ENCODE measurements at places on chromosomes 3 and 15.

- DNase-seq: no peak
These were observed 102.3 kb downstream of the PIK3CB start for GRCh38 chr3:138732456-138732855.

DNA sequence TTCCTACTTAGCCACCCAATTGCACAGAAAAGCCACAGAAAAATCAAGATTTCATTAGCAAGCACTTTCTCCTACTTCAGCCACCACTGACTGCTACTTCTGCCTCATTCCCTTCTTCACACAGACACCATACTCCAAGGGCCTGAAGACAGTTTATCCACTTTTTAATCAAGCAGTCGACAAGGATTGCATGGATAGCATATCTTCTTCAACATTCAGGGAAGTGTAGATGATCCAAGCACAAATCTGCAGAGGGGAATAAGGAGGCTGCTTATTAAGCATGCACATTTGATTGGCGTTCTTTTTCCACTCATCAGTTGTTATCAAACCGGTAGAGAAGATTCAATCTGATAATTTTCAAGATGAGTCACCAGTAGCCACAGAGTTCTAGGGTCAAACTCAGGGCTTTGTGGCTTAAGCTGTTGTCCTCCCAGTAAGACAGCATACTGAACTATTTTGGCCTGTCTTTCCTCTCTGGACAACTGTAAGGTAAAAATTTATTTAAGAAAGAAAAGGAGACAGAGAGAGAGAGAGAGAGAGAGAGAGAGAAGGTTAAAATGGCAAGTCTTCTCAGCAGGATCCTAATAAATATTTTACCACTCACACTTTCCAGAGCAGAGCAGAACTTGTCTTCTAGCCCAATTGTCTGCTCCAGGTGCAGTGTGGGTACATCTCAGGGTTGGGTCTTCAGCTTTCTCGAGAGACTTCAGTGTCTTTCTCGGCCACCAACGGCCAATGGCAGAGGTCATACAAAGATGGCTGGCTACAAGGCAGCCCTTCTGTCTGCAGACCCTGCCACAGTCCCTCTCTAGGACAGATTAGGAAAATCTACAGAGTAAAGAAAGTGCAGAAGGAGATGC, 80.6 kb upstream of the BHLHE40 start:
- DNase-seq: no peak

DNA sequence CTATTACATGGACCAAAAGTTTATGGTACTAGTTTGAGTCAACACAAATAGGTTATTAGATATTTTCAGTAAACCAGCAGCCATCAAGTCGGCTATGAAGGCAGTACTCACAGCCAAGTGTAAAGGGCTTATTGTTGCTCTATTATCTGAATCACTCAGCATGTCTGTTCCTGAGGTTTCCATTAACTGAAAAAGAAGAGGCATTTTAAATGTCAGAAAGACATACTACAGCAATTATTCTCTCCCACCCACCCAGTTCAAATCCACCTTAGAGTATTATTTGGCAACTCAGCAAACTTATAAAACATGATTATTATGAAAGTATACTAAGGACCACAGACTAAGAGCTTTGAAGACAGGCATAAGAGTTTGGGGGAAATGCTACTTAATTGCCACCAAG, 93.1 kb downstream of the BTD start:
- DNase-seq: no peak

GRCh38 chr15:55990998-55991397, 2.4 kb downstream of the NEDD4 start:
- DNase-seq: no peak

DNA sequence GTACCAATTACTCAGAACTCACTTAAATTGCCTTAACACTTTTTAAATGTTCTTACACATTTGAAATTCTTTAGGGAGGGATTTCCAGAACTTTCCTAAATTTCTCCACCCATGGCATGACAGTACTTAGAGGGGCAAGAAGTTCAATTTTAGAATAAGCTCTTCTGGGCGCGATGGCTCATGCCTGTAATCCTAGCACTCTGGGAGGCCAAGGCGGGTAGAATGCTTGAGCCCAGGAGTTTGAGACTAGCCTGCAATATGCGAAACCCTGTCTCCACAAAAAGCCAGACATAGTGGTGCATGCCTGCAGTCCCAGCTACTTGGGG, 10.6 kb downstream of the FAM131A start:
- no peak for DNase-seq

DNA sequence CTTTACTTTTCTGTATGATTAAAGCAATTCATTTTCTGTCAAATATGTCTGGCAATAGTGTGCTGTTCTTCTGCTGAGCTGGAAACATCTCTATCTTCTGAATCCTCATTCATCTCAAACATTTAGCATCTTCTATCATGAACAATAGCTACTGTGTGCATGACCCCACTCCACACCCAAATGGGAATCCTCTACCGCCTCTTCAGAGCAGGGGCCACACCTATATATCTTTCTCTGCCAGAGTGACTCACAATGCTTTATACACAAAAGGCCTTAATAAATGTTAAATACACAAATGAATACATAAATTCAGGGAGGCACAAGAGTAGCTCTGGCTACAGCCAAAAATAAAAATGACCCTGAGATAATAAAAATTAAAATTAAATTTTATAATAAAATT, 8.0 kb downstream of the ALDH1A2 start:
- DNase-seq: no peak

DNA sequence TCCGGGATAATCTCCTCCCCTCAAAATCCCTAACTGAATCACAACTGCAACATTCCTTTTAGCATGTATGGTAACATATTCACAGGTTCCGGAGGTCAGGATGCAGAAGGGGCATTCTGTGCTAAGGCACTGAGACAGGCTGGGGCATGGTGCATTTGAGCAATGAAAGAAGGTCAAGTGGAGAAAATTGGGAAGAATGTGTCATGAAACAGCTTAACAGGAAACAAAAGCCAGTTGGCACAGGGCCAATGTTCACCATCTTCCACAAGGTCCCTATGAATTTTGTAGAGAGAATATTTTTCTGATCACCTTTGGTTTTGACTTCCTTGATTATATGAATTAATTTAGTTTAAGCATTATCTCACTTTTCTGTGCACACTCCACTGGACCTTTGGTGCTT, 587.7 kb upstream of the NR2F2 start:
- no peak for DNase-seq

DNA sequence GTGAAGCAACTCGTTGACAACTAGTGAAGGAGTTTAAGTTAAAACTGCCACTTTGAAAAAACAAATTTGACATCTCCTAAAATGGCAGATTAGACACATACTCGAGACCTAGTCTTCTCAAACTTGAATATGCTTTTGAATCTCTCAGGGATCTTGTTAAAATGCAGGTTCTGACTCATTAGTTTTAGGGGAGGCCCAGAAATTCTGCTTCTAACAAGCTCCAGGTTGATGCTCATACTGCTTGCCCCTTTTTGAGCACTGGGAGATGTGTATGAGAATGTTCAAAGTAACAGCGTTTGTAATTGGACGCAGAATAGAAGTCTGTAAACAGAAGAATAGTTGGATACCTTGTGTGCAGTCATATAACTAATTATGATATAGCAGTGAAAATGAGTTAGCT, 1.6 kb downstream of the C3orf38 start:
- DNase-seq: no peak

DNA sequence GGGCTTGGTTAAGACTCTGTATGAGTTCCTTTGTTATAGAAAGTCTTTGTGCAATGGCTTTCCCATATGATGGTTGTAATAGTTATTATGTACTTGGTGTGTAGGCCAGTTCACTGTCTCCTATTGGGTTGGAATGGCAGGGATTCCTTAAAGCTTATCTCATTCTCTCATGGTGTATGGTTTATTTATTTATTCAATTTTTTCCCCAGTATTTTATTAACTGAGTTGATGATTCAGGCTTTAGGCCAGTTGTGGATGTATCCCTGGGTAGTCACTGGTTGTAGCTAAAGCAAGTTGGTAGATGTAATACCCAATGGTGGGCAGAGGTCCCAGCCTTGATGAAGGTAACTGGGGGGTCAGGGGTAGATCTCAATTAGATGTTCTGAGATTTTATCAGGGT, 349.4 kb downstream of the DOCK3 start:
- no peak for DNase-seq

DNA sequence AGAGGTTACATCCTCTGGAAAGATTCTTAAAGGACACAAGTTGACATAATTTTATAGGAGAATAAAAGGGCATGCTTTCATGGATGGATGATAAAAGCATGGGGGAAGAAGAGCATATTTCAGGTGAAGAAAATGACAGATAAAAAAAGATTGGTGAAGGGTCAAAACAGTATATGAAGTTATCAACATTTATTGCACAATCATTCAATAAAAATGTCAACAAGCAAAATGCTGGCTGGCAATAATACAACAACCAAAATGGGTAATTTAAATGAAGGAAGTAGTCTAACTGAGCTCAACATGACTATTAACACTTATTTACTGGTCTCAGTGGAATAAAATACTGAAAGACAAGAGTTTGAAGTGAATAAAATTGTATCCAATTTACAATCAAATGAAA, 696.7 kb downstream of the SQOR start:
- DNase-seq: no peak

DNA sequence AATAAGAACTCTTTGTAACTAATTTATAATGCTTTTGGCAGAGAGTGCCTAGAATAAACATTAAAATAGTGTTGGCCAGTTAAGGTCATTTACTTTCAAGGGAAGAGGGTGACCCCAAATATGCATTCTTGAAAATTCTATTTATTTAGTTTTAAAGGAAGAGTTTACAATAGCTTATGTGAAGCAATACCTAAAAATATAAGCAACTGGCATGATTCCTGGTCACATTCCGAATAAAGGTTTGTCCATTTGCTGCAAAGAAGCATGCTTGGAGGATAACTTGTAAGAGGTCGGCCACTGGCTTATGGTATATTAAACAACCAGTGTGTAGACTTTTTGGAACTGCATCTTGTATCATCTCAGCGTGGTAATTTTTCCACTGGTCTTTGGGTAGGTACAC, 10.2 kb downstream of the MITF start:
- no peak for DNase-seq

DNA sequence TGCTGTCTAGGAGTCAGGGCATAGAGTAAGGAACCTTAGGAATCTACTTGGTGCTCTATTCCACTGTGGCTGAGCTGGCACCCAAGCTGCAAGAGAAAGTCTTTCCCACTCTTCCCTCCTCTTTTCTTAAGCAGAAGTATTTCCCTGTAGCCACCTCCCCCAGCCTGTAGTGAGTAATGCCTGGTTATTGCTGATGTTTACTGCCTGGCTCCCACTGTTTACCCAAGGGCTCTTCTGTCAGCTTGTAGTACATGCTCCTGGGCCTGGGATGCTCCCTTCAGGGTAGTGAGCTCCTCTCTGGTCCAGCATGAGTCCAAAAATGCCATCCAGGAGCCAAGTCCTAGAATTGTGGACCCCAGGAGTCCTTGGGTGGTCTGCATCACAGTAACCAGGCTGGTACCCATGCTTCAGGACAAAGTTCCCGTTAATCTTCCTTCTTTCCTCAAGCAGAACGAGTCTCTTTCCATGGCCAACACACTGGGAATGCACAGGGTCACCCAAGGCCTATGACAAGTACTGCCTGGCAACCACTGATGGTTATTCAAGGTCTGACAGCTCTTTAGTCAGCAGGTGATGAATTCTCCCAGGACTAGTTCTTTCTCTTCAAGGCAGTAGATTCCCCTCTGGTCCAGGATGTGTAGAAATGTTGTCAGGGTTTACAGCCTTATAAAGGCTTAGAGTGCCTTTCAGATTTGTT, 17.6 kb downstream of the GALK2 start:
- no peak for DNase-seq

DNA sequence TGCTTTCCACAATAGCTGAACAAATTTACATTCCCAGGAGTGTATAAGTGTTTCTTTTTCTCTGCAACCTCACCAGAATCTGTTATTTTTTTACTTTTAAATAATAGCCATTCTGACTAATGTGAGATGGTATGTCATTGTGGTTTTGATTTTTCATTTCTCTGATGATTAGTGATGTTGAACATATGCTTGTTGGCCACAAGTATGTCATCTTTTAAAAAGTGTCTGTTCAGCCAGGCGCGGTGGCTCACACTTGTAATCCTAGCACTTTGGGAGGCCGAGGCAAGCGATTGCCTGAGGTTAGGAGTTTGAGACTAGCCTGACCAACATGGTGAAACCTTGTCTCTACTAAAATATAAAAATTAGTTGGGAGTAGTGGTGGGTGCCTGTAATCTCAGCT, 619.3 kb downstream of the SI start:
- DNase-seq: no peak

- DNase-seq: no peak
These were observed 147.5 kb downstream of the CTNNB1 start for GRCh38 chr3:41346698-41347270.

DNA sequence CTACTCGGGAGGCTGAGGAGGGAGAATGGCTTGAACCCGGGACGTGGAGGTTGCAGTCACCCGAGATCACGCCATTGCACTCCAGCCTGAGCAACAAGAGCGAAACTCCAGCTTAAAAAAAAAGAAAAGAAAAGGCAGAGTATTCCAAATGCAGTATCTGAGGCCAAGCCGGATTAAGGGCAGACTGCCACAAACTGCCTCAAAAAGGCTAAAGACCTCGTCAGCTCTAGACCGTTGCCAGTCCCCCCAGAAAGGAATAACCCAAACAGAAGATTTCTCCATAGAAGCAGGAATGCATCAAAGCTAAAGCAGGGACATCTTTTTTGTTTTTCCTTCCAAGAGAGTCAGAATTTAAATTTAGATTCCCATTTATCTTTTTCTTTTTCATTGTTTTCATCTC, 72.9 kb downstream of the TM4SF4 start:
- peak; percentile 82 for DNase-seq

DNA sequence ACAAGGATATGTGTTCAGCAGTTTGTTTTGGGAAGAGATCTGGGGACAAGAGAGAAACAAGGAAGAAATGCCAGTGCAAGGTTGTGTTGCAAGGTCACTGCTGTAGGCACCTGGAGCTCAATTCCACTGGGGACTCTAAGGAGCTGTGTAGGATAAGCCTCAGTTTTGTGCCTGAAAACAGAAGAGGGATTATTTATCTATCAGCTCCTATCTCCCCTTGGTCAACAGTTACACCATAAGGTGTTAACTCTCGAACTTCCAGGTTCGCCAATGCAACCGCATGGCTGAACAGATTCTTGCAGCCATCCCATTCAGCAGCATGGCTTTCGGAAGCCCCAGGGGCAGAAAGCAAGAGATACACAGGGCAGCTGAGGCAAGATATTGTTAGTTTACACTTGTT, 41.6 kb upstream of the CNOT10 start:
- DNase-seq: no peak

DNA sequence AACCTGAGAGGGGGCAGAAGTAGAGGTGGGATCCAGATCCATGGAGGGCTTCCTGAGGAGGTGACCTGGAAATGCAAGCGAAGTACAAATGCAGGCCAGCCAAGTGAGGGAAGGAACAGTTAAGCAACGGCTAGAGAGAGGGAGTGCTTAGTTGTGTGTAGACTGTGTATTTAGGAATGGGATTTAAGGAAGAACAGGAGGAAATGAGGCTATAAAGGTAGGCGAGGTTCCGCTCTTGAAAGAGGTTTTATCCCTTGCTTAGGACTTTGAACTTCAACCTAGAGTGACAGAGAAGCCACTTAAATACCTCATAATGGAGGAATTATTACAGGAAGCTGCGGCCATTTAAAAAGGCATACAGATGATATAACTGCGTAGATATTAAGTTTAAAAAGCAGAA, 295.1 kb downstream of the THSD4 start:
- no peak for DNase-seq

- no peak for DNase-seq
These were observed 2.3 kb downstream of the POPDC2 start for GRCh38 chr3:119657887-119658702.

Data from suprapubic skin (tissue), 4 donors.